Hepatocyte (in vitro differentiated cells): ENCODE measurements at places on chromosomes 3 and 15.
A peak's percentile ranks its signal among the peaks of the same experiment; 100 is the strongest.

DNA sequence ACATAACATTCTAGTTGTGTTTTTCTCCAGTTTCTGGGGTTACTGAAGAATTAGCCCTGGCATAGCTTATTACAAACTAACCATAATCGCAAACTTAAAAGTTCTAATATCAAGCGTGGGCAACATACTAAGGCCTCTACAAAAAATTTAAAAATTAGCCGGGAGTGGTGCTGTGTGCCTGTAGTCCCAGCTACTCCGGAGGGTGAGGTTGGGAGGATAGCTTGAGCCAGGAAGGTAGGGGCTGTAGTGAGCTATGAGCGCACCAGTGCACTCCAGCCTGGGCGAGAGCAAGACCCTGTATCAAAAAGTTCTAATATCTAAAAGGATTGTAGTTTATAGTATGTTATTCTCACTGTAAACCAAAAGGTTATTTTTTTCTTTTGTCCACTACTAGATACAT lies 1.1 kb downstream of the OIP5 start:
- DNase-seq, result no peak

DNA sequence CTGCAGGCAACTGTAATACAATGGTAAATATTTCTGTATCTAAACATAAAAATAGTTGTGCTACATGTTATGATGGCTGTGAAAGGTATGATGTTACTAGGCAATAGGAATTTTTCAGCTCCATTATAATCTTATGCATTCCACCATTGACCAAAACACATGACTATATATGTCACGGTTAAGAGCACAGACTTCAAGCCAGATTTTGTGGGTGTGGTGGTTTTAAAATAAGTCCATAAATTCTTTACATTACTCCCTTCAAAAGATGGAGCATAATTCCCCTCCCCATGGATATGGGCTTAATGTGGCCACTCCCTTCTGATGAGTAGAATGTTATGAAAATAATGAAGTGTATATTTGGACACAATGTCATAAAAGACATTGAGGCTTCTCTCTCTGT lies 88.4 kb upstream of the TBC1D5 start:
- DNase-seq, result no peak

DNA sequence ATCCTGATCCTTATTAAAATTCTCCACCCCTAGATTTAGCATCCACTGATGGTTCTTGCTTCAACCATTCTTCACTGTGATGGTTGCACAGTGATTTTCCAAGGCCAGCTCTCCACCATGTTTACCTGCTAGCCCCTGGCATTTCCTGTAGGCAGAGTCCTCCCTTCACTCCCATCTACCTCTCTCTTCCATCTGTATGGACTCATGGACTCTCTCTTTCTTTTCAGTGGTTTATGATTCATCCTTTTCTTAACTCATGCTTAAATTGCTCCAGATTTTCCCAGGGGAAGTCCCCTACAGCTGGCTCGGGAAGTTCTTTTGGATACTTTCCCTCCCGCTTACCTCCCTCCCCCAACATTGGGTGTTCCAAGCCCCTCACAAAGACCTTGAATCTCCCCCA lies 18.7 kb downstream of the TGM4 start:
- no peak for DNase-seq

DNA sequence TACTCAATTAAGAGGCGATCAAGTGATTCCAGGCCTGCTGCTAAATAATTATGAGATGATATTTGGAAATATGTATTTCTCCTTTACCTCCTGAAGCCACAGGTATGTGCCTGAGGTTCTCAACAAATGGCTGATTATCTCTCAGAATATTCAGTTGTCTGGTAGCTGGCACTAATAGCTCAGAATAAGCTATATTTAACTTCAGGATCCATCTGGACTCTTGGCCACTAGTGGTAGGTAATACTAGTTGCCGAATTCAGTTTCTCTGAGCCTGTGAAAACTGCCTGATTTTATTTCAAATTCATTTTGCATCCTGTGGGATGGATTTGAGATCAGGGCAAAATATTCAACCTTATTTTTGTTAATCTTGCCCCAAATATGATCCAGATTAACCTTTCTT lies 499.0 kb downstream of the DIPK2A start:
- no peak for DNase-seq

DNA sequence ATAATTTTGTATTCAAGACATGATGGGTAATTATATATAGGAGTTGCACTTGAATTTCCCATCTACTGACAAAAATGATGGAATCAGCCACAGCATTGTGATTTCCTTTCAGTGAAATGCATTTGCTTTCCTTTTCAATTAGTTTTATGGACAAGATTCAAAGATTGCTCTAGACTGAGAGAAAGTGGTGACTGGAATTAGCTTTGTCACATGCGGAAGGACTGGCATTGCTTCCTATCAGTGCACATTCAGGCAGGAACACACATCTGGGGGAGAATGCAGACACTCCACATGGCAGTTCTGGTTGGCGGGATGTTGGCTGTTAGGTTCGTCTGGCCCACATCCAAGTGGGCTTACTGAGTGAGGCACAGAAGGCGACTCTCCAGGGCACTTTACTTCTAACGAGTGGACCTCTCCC lies 399.3 kb upstream of the RGMA start:
- DNase-seq, result no peak

DNA sequence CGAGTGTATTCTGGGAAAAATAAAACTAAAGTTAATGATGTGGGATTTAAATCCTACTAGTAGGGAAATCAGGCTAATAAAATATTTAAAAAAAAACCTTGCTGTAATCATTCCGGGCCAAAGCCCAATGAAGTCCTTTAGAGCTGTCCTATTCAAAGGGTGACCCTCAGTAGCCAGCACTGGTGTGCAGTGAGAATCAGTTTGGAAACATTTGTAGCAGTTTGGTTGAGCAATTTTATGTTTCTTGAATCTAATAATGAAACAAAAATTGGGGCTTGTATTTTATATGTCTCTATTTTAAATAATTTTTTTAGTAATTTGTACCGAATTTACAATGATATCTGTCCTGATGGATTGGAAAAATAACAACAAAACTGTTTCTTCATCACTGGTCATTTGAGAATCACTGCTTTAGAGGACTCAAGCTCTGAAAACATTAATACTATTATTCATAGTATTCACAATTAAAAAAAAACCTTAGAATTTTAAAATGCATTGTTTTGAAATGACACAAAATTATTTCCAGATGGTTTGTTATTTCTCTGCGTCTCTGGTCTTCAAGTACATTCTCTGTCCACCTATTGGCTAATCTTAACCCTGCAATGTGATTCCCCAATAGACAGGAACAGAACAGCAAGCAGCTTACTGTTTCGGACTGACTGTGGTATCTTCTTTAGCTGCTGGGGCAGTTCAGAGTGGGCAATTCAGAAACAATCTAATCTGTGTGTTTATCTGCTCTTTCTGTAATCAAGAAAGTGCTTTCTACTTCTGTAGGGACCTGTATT lies 71.2 kb downstream of the OTOL1 start:
- no peak for DNase-seq

- DNase-seq, result no peak
These were observed 88.7 kb upstream of the ADPGK start for GRCh38 chr15:72872066-72872845.

DNA sequence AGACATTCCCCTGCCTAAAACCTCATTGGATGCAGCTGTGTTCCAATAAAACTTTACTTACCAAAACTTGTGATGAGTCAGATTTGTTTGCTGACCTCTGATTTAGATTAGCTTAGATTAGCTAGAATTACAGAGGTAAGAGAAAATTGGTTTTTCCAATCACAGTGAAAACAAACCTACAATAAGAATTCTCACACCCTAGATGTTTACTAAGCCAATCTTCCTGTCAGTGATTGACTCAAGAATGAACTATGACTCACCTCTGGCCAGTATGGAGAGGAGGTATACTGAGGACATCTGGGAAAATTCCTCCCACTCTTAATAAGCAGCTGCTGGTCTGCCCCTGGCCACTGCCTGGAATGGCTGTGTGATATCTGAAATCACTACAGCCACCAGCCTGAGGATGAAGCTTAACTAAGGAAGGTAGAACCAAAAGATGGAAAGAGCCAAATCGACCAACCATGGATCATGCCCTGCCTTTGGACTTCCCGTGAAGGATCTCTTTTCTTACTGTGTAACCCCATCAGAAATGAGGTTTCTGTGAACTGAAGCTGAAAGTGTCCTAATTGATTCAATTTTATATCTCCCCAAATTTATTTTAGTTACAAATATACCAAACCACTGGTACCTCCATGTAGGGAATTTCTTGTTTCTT lies 19.0 kb upstream of the GHSR start:
- peak; percentile 44 for DNase-seq

DNA sequence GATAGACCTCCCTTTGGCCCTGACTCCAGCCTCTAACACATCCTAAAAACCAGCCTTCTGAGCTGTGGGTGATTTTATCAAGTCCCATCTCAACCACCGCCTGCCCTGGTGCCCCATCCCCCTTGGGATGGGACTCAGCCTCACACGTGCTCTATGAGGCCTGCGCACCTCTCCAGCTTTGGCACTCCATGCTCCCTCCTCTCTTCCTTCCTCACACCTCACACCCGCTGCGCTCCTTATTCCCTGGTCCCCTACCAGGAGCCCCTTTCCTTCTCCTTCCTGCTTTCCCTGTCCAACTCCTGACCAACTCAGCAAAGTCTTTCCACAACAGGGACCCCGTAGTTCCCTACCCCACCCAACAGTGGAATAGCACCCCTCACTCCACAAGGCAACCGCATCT lies 18.4 kb upstream of the SLC6A1 start:
- DNase-seq, result no peak

DNA sequence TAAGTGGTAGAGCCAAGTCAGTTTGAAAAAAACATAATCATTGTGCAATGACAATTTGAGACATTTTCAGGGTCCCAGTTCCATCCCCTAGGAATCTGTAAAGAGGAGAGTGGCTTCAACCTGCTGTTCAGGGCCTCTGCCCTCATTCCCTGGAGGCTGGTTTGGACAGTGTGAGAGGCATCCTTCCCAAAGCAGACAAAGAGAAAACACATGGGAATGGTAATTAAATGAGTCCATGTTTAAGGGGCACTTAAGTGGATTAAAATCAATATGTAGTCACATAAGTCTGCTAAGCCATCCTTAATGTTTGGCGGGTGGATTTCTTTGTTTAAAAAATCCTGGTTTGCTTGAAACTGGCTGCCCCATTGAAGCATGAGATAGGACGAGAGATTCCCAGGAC lies 146.3 kb upstream of the CTDSPL start:
- DNase-seq, result no peak

DNA sequence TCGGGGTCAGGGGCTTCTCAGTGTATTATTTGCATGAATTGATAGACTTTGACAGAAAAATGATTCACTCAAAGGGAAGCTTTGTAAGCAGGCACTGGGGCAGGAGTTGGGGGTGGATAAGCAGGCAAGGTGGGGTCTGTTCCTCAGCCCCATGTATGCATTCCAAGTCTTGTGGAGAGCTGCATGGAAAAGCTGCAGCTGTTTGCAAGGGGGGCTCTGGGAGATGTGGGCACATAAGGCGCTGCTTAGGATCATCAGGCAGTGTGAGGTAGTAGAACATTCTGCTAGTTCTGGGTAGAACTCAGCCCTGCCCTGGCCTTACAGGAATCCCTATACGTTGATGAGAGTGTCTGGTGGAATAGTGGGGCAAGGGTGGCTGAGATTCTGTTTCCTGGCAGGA lies 154.2 kb upstream of the LRIG1 start:
- no peak for DNase-seq

- peak; percentile 89 for DNase-seq
These were observed 88.6 kb upstream of the RASGRF1 start for GRCh38 chr15:79179108-79179561.

GRCh38 chr3:143605233-143605950 lies 242.9 kb downstream of the SLC9A9 start:
- no peak for DNase-seq
